Stimulated activated CD4-positive, alpha-beta T cell treated with anti-CD3 and anti-CD28 coated beads, Interleukin-4, amount 100 ng/mL, for 24 hours (primary cell): ENCODE measurements at places on chromosomes 5 and 9.
A peak's percentile ranks its signal among the peaks of the same experiment; 100 is the strongest.

GRCh38 chr5:78553580-78554353, 94.8 kb downstream of the LHFPL2 start:
- no peak for DNase-seq

- DNase-seq, result no peak
Observed at GRCh38 chr9:137123468-137123837, 8.9 kb upstream of the DPP7 start.

DNA sequence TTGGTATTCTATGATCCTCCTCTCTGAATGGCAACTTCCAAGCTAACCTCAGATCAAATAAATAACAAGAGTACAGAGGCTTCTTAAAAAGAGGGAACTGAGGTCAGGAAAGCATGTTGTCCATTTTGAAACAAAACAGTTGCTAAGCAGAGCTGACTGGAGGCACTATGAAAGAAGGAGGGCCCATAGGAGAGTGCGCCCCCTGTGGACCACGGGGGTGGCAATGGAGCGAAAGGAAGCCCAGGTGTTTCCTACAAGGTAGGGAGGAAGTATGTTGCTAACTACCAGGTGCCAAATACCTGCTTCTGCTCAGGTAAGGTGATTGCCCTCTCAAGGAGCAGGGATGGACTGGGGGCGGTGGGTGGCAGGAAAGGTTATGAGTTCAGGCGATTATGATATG, 101.8 kb upstream of the MAST4 start:
- no peak for DNase-seq

GRCh38 chr5:172147857-172148256, 40.2 kb downstream of the STK10 start:
- no peak for DNase-seq

DNA sequence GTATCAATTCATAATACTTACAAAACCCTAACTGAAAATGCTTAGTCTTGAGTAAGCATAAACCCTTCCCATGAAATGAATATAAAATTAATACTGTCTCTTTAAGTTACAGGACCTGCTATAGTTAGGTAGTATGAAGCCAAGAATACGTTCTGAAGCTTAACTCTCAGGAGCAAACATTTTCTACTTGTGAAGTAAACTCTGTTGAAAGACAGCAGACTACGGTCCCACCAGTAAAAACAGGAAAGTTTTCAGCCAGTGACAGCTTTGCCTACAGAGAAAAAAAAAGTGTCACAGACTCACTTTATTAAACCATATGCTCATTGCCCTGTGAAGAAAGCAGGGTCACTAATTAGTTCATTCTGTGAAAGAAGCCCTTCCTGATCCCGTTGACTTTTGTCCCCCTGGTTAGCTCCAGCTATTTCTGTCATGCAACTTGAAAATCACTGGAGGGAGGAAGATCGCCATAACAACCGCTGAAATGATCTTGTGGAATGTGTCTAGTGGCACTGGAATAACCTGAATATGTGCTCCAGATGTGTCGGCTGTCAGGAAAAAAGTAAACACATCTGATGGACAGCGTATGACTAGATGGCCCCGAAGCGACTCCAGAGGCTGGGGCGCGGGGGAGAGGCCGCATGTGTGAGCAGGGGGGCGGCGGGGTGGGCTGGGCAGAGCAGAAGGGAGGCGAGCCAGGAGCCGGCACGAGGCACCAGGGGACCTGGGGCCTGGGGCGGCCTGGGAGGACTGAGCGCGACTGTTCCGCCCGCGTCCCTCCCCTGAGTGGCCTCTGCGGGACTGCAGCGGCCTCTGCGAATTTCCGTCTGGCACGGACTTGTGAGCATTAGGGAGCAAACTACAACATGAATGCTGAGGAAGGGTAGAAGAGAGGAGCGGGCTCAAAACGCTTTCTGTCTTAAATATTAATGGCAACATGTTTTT, 41.9 kb downstream of the BNC2 start:
- DNase-seq, result no peak

GRCh38 chr9:114592356-114592755, 4.8 kb downstream of the ATP6V1G1 start:
- peak; percentile 52 for DNase-seq

DNA sequence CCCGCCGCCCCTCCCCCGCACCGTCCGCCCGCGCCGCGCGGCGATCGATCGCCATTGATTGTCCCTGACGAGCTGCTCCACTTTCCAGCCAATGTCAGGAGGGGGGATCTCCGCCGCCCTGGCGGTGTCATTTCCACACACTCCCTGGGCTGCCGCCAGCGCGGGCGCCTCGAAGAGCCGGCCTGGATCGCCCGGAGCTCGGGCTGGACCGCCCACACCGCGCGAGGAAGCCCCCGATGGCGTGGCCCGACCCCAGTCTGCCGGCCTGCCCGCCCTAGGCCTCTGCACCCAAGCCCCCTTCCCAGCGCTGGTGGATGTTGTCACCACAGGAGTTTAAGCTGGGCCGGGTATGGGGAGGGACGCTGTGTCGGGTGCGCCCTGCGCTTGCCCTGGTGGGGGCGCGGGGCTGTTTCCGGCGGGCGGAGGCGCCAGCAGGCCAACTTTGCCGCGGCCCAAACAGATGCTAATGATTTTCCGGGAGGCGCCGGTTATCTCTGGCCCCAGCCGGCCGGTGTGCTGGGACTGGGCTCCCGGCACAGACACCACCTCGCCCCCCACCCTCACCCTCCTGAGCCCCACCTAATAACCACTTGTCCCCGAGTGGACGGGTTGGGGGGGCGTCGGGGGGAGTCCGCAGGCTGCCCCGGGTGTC, 10.6 kb upstream of the CXXC5 start:
- peak; percentile 40 for DNase-seq

GRCh38 chr5:29899583-29899982, 1293.9 kb upstream of the CDH6 start:
- no peak for DNase-seq

GRCh38 chr5:163995206-163995605, 489.8 kb downstream of the MAT2B start:
- DNase-seq, result no peak

DNA sequence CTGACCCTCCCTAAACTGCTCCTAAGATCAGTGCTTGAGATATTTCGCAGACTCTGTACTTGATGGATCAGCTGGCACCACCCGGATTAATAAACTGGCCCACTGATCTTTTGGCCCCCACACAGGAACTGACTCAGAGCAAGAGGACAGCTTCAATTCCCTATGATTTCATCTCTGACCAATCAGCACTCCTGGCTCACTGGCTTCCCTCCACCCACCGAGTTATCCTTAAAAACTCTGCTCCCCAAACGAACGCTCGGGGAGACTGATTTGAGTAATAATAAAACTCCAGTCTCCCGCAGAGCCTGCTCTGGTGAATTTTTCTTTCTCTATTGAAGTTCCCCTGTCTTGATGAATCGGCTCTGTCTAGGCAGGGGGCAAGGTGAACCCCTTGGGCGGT, 36.5 kb upstream of the CD180 start:
- no peak for DNase-seq

GRCh38 chr5:1204693-1205242, 3.4 kb downstream of the SLC6A19 start:
- DNase-seq, result no peak

DNA sequence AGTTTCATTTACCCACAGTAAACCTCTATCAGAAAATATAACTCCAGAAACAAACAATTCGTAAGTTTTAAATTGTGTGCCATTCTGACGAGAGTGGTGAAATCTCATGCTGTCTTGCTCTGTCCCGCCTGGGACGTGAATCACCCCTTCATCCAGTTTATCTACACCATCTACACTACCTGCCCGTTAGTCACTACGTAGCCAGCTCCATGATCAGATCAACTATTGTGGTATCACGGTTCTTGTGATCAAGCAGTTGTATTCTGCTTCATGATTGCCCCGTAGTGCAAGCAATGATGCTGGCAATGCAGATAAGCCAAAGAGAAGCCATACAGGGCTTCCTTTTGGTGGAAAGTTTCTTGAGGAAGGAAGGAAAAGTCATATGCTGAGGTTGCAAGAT, 150.3 kb downstream of the GOLPH3 start:
- DNase-seq, result no peak

- no peak for DNase-seq
Observed at GRCh38 chr5:141942185-141942857, 15.7 kb downstream of the PCDH12 start.

- no peak for DNase-seq
Observed at GRCh38 chr5:68231414-68232076, 16.0 kb downstream of the PIK3R1 start.

GRCh38 chr5:546376-546908, 22.2 kb upstream of the SLC9A3 start:
- no peak for DNase-seq

GRCh38 chr5:175610898-175611297, 47.0 kb upstream of the HRH2 start:
- no peak for DNase-seq

GRCh38 chr9:33158843-33159776, 8.0 kb downstream of the B4GALT1 start:
- DNase-seq, result no peak

DNA sequence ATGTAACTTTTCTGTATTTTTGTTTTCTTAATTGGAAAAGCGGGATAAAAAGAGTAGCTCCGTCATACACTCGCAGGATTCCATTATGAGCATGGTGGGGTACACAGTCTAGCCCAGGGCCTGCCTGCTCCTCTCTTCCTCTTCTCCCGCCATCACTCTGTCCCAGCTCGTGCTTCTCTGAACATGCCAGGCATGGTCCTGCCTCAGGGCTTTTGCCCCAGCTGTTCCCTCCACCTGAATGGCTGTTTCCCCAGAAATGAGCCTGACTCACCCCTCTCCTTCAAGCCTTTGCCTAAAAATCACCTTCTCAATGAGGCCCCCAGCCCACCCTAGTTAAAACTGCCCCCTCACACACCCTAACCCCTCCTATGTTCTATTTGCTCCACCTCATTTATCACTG, 4.5 kb downstream of the CORO2A start:
- DNase-seq, result no peak

GRCh38 chr9:38134611-38135237, 65.7 kb upstream of the SHB start:
- no peak for DNase-seq

- no peak for DNase-seq
Observed at GRCh38 chr5:3023656-3024055, 272.2 kb upstream of the IRX2 start.

DNA sequence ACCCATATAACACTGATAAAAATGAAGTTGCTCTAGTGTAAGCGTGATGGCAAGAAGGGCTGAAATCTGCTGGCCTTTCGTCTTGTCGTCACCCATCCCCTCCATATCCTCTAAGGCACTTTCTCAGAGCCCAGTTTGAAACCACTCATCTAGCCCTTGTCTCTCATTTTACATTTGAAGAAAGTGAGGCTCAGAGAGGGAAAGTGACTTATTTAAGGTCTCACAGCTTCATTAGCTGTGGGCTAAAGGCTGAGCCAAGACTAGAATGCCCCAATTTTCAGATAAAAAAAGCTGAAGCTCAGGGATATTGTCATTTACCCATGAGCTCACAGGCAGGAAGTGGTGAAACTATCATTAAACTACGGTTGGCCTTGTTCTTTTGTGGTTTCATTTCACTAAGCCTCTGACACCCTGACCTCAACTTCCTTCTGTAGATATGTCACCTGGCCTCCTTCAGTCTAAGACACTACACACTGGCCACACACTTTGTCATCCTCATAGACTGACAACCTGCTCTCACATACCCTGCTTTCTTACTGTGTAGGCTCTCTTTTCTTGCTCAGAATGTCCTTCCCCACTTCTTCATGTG, 176.7 kb upstream of the DMAC1 start:
- DNase-seq, result peak; percentile 69

DNA sequence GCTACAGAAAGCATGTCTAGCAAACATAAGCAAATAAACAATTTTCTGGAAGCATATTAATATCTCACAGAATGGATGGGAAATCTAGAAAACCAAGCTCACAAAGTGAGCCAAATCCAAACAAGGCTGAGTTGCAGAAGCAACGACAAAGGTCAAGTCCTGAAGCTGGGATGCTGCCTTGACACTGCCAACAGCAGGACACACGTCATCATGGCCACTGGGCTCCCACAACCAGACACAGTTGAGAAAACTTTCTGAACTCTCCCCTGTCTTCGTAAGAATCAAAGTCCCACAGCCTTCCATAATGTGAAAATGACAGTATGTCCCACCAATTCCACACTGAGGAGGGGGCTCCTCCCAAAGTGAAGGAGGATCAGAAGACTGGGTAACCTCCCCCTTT, 37.6 kb downstream of the EPB41L4A start:
- no peak for DNase-seq
